Head of caudate nucleus (tissue), 42 donors: ENCODE measurements at places on chromosomes 16 and 17.

GRCh38 chr16:48831076-48831722 lies 221.2 kb upstream of the N4BP1 start:
- DNase-seq, result no peak

- no peak for DNase-seq
Observed at GRCh38 chr17:36463916-36464764, 22.3 kb upstream of the ZNHIT3 start.

DNA sequence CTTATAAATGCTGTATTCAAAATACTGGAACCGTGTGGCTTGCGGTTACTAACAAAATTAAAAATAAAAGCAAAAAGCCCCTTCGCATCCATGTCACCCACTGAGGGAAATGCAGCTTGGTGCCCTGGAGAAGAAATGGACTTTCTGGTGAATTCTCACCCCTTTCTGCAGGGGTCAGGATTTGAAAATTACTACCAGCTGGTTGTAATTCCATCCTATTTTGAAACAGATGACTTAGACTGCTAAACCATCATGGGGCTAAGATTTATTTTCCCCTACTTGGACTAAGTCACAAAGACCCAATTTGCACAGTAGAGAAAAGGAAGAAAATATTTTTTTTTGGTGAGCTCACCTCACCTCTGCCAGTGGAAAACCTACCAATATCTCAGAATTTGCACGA lies 111.4 kb upstream of the MYOCD start:
- DNase-seq, result no peak

- no peak for DNase-seq
Observed at GRCh38 chr17:29041571-29041970, 1.4 kb upstream of the PIPOX start.

DNA sequence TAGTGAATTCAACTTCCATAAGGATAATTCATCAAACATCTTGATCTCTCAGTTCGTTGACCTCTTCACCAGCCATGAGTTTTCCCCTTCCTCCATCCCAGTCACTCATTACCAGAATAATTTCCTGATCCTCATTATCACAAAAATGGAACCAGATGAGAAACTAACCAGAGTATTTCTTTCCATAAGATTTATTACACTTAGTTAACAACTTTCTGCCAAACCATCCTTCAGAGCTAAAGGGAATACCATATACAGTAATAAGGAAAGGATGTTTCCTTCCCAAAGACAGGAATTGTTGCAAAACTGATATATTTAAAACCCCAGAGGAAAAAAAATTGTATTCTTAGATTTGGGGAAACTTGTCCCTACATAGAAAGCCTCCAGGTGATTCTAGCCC lies 8.6 kb downstream of the KRTAP29-1 start:
- DNase-seq, result no peak

DNA sequence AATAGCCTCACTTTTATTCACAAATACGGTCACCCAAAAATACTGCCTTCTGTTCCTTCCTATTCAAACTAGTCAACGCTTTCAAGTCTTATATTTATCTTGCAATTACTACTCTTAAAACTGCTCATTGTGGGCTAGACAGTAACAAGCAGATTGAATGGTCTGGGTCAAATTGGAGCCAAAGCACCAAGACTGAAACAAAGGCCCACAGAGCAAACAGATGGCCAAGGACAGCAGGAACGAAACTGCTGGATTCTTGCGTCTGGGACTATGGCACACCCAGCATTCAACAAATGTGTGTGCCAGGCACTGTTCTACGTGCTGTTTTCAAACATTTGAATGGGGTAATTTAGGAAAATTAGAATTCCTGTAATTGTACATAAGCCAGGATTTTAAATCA lies 250.1 kb upstream of the PSMD7 start:
- no peak for DNase-seq

DNA sequence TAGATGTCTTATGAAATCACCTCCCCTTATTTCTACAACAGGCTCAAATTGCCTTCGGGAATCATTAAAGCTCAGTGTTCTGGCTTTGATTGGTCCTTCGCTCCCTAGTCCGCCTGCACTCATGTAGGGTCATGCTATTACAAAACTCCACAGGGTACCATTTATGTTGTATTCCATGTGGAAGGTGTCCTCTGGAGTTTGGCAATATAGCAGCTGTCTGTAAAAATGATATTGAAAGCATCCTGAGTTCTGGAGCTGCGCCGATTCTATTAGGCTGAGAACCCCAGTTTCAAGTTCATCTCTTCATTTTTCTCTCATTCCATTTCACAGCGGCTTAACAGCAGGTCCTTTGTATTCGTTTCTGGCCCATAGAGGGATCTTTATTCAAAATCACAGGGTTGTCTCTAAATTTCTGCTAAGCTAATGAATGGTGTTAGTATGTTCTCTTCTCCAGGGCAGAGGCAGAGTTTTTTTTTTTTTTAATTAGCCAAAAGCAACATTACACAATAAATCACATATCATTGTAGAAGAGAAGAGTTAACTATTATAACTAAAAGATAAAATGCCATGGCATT lies 71.9 kb upstream of the TEKT1 start:
- peak; percentile 15 for DNase-seq
